Prostate gland (tissue), 2 donors: ENCODE measurements at places on chromosomes 13 and 19.
A peak's percentile ranks its signal among the peaks of the same experiment; 100 is the strongest.

DNA sequence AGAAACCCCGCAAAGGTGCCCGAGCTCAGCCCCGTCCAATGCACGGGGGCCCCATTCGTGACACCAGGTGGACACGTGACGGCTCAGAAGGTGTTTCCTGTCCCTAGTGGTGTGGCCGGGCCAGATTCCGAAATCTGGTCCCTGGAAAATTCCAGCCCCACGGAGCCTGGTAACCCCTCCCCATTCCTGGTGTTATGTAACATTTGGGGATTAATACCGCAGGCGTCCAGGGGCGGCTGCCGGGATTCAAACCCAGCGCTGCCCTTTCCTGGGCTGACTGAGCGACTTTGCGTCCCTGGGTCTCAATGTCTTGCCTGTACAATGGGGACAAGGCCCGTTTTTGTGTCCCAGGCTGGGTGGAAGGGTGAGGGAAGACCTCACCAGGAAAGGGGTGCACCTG lies 1.0 kb upstream of the PLK5 start:
- no peak for DNase-seq

- no peak for DNase-seq
Measured at GRCh38 chr13:43377973-43378372, 354.6 kb downstream of the DNAJC15 start.

GRCh38 chr13:100128838-100129237 lies 39.9 kb downstream of the PCCA start:
- DNase-seq, result no peak

- DNase-seq, result no peak
Measured at GRCh38 chr19:38262585-38263268, 1.6 kb upstream of the SPINT2 start.

GRCh38 chr19:47020132-47020805 lies 632 bp downstream of the NPAS1 start:
- no peak for DNase-seq

DNA sequence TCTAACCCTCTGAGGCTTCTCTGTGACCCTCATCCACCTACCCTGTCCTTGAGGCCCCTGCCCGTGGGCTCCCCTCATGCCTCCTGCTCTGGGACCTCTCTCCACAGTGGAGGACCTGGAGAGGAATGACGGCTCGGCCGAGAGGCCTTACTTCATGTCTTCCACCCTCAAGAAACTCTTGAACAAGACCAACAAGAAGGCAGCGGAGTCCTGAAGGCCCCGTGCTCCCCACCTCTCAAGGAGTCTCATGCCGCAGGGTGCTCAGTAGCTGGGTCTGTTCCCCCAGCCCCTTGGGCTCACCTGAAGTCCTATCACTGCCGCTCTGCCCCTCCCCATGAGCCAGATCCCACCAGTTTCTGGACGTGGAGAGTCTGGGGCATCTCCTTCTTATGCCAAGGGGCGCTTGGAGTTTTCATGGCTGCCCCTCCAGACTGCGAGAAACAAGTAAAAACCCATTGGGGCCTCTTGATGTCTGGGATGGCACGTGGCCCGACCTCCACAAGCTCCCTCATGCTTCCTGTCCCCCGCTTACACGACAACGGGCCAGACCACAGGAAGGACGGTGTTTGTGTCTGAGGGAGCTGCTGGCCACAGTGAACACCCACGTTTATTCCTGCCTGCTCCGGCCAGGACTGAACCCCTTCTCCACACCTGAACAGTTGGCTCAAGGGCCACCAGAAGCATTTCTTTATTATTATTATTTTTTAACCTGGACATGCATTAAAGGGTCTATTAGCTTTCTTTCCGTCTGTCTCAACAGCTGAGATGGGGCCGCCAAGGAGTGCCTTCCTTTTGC lies 10.8 kb upstream of the ILF3 start:
- DNase-seq, result no peak

DNA sequence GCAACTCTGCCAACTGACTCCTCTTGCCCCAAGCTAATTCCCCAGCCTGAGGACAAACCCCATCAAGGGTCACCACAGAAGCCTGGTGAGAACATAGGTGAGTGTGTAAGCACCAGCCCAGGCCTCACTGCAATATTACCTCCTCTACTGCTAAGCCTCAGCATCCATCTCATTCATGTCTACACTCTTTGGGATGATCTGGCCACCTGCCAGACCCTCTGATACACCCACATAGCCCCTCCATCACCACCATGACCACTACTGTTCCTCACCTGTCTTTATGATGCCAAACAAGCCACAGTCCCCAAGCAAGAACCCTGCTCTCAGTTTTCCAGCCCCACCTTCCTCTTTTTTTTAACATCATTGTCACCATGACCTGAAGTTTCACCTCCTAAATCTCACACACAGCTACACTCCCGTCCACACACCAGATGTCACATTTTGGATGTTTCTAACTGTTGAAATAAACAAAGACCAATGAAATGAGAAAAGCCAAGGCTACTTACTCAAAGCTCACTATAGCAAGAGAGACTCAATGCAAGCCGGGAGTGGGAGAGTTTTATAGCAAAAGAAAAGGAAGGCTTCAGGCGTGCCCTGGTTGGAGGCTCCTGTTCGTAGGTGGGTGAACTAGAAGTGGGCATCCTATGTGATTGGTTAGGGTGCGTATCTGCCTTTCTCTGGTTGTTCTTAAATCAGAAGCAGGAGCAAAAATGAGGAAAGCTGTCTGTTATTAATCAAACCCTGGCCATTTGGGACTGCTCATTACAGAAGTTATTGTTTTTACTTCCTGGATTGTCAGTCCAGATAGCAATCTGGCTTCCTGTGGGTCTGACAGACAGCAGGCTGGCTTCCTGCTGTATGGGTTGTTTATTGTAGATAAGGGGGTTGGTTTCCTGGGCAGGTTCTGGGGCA lies 2.0 kb downstream of the ZNF792 start:
- DNase-seq, result no peak

GRCh38 chr19:51944798-51945552 lies 17.7 kb downstream of the ZNF613 start:
- no peak for DNase-seq

DNA sequence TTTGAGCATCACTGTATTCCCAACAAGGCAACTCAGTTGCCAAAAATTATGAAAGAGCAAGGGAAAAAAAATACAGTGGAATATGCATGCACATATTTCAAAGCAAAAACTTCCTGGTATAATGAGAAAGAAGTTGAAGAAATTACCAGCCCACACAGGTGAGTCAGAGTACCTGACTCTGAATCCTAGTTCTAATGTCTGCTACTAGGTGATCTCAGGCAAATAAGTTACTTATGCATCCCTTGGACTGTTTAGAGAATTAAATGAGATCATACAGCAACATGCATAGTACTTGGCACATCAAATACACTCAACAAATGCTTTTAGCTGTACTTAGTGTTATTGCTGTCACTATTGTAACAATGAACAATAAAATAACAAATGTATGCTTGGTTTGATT lies 144.9 kb downstream of the MIPEP start:
- no peak for DNase-seq

DNA sequence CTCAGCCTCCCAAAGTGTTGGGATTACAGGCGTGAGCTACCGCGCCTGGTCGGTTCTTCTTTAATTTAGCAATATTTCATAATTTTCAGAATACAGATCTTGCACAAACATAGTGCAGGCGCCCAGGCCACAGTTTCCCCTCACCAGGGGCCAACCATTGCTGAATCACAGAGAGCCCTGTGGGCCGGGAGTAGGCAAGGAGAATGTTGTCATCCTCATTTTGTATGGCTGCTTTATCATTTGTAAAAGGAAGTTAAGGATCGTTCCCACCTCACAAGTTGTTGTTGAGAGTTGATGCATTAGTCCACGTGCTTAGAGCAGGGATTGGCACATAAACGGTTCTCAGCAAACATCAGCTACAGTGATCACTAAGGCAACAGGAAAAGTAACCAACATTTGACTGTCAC lies 30.2 kb downstream of the MEIS3 start:
- DNase-seq, result no peak

- no peak for DNase-seq
Measured at GRCh38 chr19:47075179-47075810, 26.9 kb upstream of the TMEM160 start.

DNA sequence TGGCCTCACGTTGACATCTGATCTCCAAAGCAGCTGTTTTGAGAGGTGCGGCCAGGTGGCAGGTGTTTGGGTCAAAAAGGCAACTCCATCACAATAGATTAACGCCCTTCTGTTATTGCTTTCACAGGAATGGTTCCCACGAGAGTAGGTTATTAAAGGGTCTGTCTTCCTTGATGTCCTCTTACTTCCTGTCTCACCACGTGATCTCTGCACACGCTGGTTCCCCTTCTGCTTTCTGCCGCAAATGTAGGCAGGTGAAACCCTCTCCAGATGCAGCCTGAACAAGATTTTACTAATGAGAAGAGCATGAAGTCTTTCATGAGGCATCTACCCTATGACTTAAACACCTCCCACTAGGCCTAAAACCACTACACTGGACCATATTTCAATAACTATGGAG lies 22.8 kb upstream of the ZNF564 start:
- no peak for DNase-seq

GRCh38 chr13:114008964-114009589 lies 35.2 kb upstream of the C13orf46 start:
- no peak for DNase-seq

- DNase-seq, result no peak
Measured at GRCh38 chr19:35797663-35798062, 15.0 kb downstream of the PRODH2 start.

DNA sequence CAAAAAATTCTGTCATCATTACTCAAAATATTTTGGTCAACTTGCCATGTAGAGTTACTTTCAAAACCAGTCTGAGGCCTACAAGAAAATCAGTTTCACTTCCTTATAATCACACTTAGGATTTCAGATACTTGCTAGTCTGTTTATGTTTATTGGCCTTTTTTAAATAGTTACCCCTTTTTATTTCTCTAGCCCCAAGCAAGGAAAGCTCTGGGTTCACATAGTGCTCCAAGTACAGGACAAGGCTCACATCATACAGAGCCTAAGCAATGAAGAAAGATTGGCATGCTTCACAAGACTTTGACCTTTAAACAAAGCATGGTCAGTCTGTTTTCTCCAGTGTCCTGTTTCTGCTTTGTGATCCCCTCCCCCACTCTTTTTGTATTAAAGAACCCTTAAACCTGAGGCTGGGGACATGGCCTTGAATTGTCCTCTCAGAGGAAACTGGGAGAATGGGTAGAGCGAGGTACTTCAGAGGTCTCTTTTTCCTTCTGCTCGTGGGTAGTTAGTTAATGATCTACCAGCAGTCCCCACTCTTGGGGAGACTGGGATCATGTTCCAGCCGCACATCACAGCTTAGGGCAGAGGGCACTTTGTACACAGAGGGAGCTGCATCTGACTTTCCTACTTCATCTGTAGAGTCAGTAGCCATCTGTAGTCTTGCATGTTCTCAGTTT lies 30.7 kb downstream of the CEACAM1 start:
- no peak for DNase-seq

DNA sequence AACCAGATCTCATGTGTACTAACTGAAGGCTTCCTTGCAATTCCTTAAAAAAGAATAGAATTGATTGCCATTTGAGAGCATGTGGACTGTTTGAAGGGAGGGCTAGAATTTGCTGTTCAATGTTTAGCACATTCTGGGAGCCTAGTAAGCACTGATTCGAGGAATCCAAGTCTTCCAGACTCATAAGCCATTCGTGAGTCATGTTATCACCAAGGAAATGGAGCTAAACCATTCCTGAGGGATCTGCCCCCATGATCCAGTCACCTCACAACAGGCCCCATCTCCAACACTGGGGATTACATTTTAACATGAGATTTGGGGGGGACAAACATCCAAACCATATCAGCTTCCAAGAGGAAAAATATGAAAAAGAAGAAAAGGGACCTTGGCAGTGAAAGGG lies 276.4 kb downstream of the KCNRG start:
- DNase-seq, result no peak

- DNase-seq, result peak; percentile 61
Measured at GRCh38 chr13:30142486-30143211, 164.7 kb downstream of the KATNAL1 start.

- DNase-seq, result no peak
Measured at GRCh38 chr13:61975001-61975400, 559.4 kb upstream of the PCDH20 start.

- no peak for DNase-seq
Measured at GRCh38 chr19:3537438-3538240, 1.3 kb upstream of the TEKTIP1 start.

DNA sequence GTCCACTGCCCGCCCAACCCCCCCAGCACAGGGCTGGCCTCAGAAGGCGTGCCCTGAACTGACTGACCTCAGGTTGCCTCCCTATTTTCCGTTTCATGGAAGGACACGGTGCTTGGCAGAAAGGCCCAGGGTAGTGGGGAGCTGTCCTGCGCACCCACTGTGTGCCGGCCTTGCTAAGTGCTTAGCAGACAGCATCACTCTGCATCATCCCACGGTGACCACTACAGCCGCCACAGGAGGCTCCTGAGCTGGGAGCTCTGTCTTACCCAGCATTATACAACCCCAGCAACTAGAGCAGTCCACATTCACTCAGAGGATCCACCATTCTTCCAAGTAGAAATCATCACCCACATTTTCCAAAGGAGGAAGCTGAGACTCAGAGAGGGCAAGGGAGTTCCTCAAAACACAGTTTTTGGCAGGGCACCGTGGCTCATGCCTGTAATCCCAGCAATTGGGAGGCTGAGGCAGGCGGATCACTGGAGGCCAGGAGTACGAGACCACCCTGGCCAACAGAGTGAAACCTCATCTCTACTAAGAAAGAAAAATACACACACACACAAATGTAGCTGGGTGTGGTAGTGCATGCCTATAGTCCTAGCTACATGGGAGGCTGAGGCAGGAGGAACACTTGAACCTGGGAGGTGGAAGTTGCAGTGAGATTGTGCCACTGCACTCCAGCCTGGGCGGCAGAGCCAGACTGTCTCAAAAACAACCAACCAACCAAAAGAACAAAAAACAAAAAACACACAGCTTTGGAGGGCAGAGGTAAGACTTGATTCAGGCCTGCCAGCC lies 1.6 kb downstream of the SBK2 start:
- no peak for DNase-seq

DNA sequence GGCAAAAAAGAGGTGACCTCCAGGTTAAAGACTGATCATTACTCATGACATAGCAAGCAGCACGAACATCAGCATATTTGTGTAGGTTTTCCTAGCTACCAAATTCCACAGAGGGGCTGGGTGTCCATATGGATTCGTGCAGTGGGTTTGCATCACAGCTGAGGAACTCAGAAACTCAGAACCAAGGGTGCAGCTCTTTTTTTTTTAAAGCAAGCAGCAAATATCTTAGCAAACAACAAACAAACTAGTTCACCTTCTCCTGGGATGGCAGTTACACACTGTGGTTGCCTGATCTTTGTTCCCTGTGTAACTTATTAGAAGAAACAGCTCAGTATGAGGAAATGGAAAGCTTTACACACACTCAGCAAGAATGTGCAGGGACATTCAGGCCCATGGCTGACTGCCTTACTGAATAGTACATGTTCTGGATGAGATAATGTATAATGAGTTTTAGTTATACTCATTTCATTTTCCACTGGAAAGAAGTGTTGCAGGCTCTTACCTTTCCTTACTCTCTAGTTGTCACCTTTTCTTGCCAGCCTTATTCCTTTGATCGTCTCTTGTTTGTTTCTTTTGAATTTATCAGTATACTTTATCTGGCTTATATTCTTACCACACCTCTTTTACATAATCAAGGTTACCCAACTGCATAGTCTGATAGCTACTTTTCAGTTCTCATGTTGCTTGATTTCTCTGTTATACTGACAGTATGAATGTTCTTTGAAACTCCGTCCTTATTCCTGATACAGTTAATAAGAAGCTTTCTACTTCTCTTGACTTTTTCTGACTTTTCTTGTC lies 4.3 kb downstream of the NDFIP2 start:
- DNase-seq, result peak; percentile 59

GRCh38 chr19:3161453-3161852 lies 17.1 kb upstream of the S1PR4 start:
- DNase-seq, result no peak

GRCh38 chr13:32233062-32233461 lies 82.1 kb downstream of the ZAR1L start:
- DNase-seq, result no peak
